ENCODE measurements at places on chromosomes 3 and 15. TPM values are rescaled to one million over a fixed set of nuclear protein-coding genes. Genes with fewer than 3 reads are reported as not detected.

RLBP1 gene
- not detected for total RNA-seq

RBM6 gene
- total RNA-seq = 69.3 TPM

CCR9 gene
- total RNA-seq = not detected

C3orf22 gene
- total RNA-seq = not detected

GPR149 gene
- not detected for total RNA-seq

IL17RD gene
- total RNA-seq = 0.05 TPM

FOXB1 gene
- total RNA-seq = 0.56 TPM

P2RY13 gene
- not detected for total RNA-seq

All from activated CD4-positive, alpha-beta T cell treated with anti-CD3 and anti-CD28 coated beads for 36 hours (primary cell).